ENCODE measurements at places on chromosomes 4 and X.

DNA sequence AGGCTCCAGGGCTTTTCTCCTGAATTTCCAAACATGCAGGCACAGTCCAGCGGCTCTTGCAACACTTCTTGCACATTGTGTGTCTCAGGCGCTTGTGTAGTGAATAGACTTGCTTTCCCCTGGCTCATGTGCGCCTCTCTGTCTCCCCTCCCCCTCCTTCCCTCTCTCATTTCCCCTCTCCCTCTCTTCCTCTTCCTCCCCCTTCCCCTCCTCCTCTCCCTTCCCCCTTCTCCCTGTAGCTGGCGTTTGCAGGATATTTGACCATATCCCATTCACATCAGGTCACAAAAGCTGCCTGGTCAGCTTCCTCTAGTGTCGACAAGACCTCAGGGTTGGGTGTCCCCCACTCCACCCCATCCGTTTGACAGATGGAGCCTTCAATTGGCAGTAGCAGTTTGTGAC, 2.4 kb downstream of the CHST7 start:
- no peak for DNase-seq

GRCh38 chr4:128859887-128860677, 50.6 kb downstream of the JADE1 start:
- DNase-seq = no peak

- DNase-seq = no peak
Observed at GRCh38 chr4:152065545-152065944, 304.7 kb upstream of the GATB start.

- no peak for DNase-seq
Observed at GRCh38 chr4:182143822-182144625, 99.2 kb upstream of the TENM3 start.

DNA sequence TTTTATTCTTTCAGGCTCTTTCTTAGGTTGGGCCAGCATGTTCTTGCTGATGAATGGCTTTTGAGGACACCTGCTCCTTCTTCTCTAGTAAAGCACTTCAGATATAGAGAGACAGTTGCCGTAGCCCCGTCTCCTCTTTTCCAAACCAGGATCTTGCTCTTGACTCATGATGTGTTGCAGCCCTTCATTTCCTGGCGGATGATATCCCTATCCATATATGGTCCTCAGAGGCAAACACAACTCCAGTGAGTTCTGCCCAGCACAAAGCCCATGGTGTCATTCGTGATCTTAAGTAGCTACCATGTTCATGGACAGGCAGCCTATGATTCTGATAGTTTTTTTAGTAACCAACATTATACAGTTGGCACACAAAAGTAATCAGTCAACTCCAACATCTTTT, 59.8 kb upstream of the ACSL1 start:
- no peak for DNase-seq

GRCh38 chr4:111707491-111707890, 437.8 kb upstream of the FAM241A start:
- no peak for DNase-seq

DNA sequence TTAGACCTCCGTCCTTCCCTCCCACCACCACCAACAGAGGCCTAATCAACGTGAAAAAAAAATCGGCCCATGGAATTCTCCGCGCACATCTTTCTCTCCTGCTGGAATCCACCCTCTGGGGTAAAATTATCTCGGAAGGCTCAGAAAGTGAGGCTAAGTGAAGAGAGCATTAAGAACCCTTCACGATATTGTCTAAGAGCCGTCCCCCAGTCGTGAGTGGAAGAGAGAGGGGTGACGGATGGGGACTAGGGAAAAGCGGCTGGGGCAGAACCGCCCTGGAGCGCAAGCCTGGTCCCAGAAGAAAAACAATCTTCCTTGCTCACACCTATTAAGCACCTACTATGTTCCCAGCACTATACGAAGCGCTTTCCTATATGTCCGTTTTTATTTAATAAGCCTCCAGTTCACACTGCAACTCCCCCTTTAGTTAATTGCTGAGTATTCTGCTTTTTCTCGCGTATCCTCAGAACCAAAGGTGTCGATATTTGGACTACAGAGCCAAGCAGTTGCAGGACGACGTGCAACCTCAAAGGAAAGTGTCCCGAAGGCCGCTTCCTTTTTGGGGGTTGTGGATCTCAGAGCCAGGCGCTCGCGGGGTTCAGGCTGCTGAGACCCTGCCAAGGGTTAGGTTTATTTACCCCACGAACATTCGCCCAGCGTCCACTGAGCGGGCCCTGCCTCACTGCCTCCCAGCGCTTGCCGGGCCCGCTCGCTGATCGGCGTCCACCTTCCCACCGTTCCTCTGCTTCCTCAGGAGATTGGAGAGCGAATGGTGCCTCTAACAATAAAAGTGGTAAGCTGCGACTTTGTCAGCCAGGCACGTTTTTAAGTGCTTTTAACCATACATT, 889 bp downstream of the MGARP start:
- DNase-seq = no peak

DNA sequence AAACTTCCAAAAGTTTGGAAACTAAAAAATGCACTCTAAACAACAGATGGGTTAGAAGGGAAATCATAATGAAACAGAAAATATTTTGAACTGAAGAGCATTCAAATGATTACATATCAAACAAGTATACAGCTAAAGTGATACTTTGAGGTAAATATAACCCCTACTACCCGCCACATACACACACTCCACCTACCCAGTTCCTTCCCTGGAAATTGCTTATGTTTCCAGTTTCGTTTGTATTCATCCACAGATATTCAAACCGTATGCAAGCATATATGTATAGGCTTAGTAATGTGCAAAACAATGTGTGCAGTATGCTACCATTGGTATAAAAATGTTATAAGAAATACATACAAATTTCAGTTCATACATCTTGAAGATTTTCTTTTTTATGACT, 95.5 kb downstream of the SMIM20 start:
- no peak for DNase-seq

GRCh38 chr4:5469861-5470260, 238.5 kb downstream of the EVC2 start:
- no peak for DNase-seq

DNA sequence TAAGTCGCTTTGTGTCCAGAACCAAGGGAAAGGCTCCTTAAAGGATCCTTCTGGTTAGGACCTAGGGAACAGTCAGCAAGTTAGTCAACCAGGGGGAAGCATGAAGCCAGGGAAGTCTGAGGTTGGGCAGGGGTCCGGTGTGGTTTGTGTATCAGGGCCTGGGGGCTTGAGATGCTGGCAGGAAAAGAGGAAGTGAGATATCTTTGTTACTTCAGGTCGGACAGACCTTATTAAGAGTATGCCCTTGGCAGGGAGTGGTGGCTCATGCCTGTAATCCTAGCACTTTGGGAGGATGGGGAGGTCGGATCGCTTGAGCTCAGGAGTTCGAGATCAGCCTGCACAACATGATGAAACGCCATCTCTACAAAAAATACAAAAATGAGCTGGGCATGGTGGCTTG, 52.3 kb upstream of the TRPC5OS start:
- no peak for DNase-seq

DNA sequence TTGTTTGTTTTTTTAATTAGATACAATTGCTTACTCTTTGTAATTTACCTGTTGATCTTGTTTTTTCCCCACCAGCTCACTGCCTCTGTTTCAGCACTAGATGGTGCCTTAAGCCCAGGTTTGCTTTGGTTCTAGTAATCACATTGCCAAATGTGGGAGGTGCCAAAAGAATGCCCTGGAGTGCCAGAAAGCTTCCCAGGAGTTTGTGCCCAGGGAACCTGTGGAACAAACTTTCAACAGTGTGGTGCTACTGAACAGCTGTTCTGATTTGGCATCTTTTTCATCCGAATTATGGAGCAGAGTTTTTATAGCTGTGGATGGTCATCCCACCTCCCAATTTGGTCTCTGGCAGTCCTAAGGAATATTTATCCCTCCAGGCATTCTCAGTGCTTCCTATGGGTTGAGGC, 1000.7 kb downstream of the STIM2 start:
- DNase-seq = no peak

Data from activated CD4-positive, alpha-beta T cell treated with anti-CD3 and anti-CD28 coated beads, Interleukin-2, amount 50 U/mL, for 24 hours (primary cell).